Dermis microvascular lymphatic vessel endothelial cell (primary cell): ENCODE measurements at places on chromosomes 7 and 10.

DNA sequence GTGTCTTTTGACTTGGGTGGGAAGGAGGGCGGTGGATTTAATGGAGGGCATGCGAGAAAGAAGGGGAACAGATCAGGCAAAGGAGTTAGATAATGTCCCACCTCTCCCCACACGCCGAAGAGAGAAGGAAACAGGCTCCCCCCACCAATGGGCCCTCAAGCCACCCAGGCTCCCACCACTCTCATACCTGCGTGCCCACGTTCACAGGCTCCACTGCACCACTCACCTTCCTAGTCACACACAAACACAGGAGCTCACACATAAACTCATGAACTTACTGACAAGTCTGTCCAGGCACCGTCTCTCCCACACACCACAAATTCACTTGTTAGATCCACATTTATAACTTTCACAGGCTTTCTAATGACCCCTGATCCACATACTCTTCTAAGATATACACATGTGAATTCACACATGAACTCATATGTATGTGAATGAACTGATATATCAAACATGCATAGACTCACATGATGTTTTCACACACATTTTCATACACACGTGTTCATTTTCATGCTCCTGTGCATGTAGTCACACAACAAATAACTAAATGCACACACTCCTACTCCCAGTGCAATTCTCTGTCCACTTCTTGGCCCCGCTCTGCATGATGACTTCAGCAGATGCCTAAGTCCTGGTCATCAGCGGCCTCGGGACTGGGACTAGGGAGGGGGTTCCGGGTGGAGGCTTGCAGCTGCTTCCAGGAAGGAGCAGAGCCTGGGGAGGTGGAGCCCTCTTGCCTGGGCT, 1.5 kb downstream of the LZTS2 start:
- DNase-seq, result no peak

GRCh38 chr10:71029411-71029892, 141.1 kb upstream of the PCBD1 start:
- no peak for DNase-seq

DNA sequence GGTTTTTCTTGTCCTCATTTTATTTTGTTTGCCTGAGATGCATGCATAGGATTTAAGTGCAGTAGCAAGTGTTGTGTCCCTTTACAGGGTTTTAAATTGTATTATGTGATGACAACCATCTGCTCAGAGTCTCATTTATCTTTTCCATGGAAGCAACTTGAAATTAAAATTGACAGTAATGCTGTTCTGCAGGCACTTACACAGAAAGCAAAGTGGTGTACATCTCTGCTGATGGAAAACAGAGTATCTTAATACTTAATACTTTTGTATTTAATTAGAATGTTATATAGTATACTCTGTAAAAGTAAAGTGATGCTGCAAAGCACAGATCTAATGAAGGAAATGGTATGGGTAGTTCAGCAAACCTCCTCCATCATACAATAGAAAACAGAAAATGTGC, 482.9 kb downstream of the POM121L12 start:
- DNase-seq, result no peak

DNA sequence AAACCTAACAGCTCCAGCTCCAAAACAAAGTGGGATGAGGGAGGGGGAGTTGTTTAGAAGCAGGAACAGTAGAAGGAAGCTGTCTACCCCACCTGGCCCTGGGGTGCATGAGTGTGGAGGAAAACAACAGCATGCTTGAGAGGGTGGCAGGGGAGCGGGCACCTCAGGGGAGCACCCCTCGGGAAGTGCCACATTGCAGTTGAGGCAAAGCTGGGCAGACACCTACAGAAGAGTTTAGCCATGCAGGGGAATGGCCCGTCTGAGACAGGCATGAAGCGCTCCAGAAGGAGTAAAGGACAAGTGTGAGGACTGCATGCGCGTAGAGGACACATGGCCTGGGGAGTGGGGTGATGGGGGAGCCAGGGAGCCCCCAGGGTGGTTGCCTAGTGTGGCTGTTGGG, 18.1 kb downstream of the CHAT start:
- no peak for DNase-seq

DNA sequence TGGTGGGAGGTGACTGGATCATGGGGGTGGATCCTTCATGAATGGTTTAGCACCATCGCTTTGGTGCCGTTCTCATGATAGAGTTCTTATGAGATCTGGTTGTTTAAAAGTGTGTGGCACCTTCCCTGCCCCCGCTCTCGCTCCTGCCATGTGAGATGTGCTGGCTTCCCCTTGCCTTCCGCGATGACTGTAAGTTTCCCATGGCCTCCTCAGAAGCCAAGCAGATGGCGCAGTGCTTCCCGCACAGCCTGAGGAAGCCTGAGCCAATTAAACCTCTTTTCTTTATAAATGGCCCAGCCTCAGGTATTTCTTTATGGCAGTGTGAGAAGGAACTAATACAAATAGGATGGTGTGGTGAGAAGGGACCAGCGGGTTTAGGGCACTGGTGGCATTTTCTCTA, 243.3 kb upstream of the CELF2 start:
- no peak for DNase-seq

DNA sequence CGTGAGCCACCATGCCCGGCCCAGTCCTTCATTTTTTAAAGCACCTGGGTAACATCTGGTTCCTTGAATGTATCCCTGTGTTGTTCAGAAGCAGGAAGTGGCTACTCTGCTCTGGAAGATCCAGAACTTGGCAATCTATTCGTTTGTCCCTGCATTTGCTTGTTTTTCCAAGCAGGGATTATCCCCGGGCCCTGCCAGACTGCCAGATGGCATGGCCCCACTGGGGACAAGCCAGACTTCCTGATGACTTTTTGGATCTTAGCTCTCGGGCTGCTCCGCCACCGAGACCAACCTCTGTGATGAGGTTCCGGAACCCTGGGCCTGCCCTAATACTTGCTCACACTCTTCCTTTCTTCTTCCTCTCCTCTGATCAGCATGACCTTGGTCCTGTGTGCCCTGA, 496.7 kb downstream of the TYW1 start:
- DNase-seq, result no peak

GRCh38 chr10:13717936-13718772, 131.4 kb downstream of the PRPF18 start:
- no peak for DNase-seq

DNA sequence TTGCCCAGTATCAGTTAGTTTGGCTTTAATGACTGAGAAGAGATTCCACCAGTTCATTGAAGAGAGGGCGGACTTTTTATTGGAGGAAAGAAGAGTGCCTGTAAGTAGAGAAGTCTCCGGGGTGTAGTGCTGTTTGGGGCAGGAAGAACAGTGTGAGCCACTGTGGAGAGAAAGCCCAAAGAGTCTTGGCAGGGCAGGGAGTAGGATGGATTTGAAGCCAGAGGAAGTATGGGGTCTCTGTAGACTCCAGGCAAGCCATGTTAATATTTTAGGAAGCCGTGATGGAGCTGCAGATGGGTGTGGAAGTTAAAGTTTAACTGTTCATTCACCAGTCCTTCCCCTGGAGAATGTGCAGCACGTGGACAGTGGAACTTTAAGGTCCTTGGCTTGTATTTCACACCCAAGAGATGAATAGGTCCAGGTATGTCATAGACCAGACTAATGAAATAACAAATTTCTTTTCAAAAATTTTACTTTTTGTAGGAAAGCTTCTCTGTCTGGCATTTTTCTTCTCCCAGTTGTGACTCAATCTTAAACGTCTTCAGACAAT, 54.1 kb downstream of the TCF7L2 start:
- DNase-seq, result no peak

- DNase-seq, result no peak
These were observed 18.0 kb downstream of the STX1A start for GRCh38 chr7:73701357-73701995.

GRCh38 chr10:28883741-28884423, 206.6 kb downstream of the BAMBI start:
- DNase-seq, result no peak
